ENCODE measurements at places on chromosomes 5 and 9. TPM values are rescaled to one million over a fixed set of nuclear protein-coding genes. Genes with fewer than 3 reads are reported as not detected.

Gene ZFP37
- 1.9 TPM for polyA plus RNA-seq

Gene OBP2B
- not detected for polyA plus RNA-seq

- DNase-seq = no peak
These were observed 83.7 kb upstream of the SLC27A6 start for GRCh38 chr5:128881502-128882018.

- no peak for DNase-seq
These were observed 3.0 kb downstream of the LAMC3 start for GRCh38 chr9:131012023-131012334.

DNA sequence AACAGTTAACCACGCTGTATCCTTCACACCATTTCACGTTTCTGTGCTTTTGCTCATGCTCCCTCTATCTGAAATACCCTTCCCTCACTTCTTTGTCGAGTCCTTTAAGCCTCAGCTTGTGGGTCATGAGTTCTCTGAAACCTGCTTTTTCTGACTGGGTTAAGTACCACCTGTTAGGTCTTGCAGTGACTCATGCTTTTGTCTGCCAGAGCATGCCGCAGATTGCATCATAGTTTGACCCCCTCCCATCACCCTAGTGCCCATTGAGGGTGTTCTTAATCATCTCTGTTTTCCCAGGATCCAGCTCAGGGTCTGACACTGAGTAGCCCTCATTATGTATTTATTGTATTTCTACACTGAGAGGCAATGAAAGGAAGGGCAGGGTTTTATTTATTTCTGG lies 190.2 kb downstream of the ASTN2 start:
- no peak for DNase-seq

All from CD4-positive, CD25-positive, alpha-beta regulatory T cell (primary cell).